ENCODE measurements at places on chromosomes 6 and 20.

- no peak for DNase-seq
These were observed 116.6 kb upstream of the INSM1 start for GRCh38 chr20:20251317-20251716.

GRCh38 chr20:8271727-8272126 is 139.7 kb downstream of the PLCB1 start:
- no peak for DNase-seq

GRCh38 chr6:132728616-132729015 is 14.8 kb upstream of the VNN1 start:
- no peak for DNase-seq

- DNase-seq = no peak
These were observed 1.7 kb downstream of the RSPO3 start for GRCh38 chr6:127120023-127120786.

Data from MCF 10A (cell line).